Chondrocyte (in vitro differentiated cells): ENCODE measurements at places on chromosomes 4 and X. TPM values are rescaled to one million over a fixed set of nuclear protein-coding genes. Genes with fewer than 3 reads are reported as not detected.

- peak; percentile 43 for DNase-seq
- peaks cover 3% of the 10 kb centered on the region for H3K27me3 ChIP-seq
- H3K4me1 ChIP-seq: peaks cover 18% of the 10 kb centered on the region
- peak overlapping the region; percentile 41 for H3K4me3 ChIP-seq
- H3K36me3 ChIP-seq: peaks cover 3% of the 10 kb centered on the region
Measured at GRCh38 chr4:4762909-4763821, 96.3 kb upstream of the MSX1 start.

- H3K4me3 ChIP-seq: no peak overlapping the region
- no peak for DNase-seq
- H3K27ac ChIP-seq: no peak overlapping the region
- peaks cover 10% of the 10 kb centered on the region for H3K4me1 ChIP-seq
Measured at GRCh38 chr4:14918336-14918735, 83.9 kb upstream of the CPEB2 start.

DMP1 gene
- total RNA-seq: not detected in 3 replicates

ZNF185 gene
- total RNA-seq: 6.0 to 14.0 TPM (median 13.7 TPM) in 3 replicates

GRCh38 chr4:8725071-8725841 is 132.7 kb downstream of the CPZ start:
- peaks cover 23% of the 10 kb centered on the region for H3K27me3 ChIP-seq
- no peaks in the 10 kb centered on the region for H3K4me1 ChIP-seq
- no peak overlapping the region for H3K4me3 ChIP-seq
- H3K36me3 ChIP-seq: no peaks in the 10 kb centered on the region
- peak; percentile 83 for DNase-seq

GRCh38 chr4:184188443-184189400 is 29.0 kb downstream of the ENPP6 start:
- H3K27me3 ChIP-seq: peaks cover 11% of the 10 kb centered on the region
- no peak for DNase-seq
- H3K4me1 ChIP-seq: no peaks in the 10 kb centered on the region
- no peak overlapping the region for H3K4me3 ChIP-seq
- no peak overlapping the region for H3K27ac ChIP-seq

- H3K36me3 ChIP-seq: no peaks in the 10 kb centered on the region
- H3K27ac ChIP-seq: no peak overlapping the region
- H3K4me3 ChIP-seq: no peak overlapping the region
- no peak for DNase-seq
Measured at GRCh38 chr4:104117776-104118175, 376.9 kb downstream of the CXXC4 start.

GRCh38 chrX:149938881-149939654 is 777 bp upstream of the EOLA2 start:
- DNase-seq: peak; percentile 97
- peaks cover 9% of the 10 kb centered on the region for H3K4me1 ChIP-seq
- H3K27me3 ChIP-seq: no peaks in the 10 kb centered on the region

FAM133A gene
- total RNA-seq: 0.65 to 1.3 TPM (median 0.72 TPM) in 3 replicates

MSX1 gene
- 4.4 to 4.8 TPM (median 4.4 TPM) in 3 replicates for total RNA-seq

TCEANC gene
- total RNA-seq: 2.0 to 3.2 TPM (median 2.5 TPM) in 3 replicates

- DNase-seq: no peak
- H3K4me3 ChIP-seq: no peak overlapping the region
- H3K4me1 ChIP-seq: no peaks in the 10 kb centered on the region
- no peaks in the 10 kb centered on the region for H3K36me3 ChIP-seq
- H3K27ac ChIP-seq: no peak overlapping the region
Measured at GRCh38 chrX:106927700-106928099, 7.5 kb downstream of the CLDN2 start.

DNA sequence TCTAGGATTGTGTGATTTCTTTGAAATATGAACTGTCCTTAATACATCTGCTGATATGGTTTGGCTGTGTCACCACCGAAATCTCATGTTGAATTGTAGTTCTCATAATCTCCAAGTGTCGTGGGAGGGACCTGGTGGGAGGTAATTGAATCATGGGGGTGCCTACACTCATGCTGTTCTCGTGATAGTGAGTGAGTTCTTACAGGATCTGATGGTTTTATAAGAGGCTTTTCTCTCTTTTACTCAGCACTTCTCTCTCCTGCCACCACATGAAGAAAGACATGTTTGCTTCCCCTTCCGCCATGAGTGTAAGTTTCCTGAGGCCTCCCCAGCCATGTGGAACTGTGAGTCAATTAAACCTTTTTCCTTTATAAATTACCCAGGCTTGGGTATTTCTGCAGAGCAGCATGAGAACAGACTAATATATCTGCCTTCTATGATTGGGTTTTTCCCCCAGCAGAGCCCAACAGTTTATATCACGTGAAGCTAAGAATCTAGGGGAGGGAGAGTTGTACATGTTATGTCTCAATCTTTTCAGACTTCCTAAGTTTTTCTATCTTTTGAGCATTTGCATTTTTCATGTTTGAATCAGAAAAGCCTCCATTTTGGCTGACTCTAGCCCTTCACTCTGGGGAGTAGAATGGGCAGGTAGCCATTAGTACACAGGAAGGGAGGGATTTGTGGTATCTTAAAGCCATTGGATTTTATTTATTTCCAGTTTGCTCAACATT is 58.9 kb downstream of the PLAC1 start:
- H3K27me3 ChIP-seq: peaks cover 11% of the 10 kb centered on the region
- peaks cover 28% of the 10 kb centered on the region for H3K4me1 ChIP-seq
- no peaks in the 10 kb centered on the region for H3K36me3 ChIP-seq
- no peak for DNase-seq
- no peak overlapping the region for H3K4me3 ChIP-seq

KIAA1210 gene
- total RNA-seq: not detected in 3 replicates

DNA sequence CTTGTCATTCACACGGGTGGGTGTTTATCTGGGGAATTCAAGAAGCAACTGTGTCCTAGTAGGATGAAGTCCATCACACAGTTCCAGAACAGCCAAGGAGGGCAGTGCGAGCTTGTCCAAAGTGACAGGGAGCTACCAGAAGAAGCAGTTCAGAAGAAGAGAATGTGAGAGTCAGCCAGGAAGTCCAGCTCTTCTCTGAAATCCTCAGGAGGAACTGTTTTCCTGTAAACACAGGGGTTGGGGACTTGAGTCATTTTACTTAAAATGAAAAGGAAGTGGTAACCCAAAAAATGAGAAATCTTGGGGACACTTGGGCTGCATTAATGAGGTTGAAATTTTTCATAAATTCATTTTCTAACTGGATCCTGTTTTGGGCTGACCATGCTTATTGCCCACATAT is 8.2 kb upstream of the TLR10 start:
- no peak overlapping the region for H3K27ac ChIP-seq
- H3K4me3 ChIP-seq: no peak overlapping the region
- no peaks in the 10 kb centered on the region for H3K4me1 ChIP-seq
- H3K27me3 ChIP-seq: no peaks in the 10 kb centered on the region
- DNase-seq: no peak
